ENCODE measurements at places on chromosomes 16 and 17.

DNA sequence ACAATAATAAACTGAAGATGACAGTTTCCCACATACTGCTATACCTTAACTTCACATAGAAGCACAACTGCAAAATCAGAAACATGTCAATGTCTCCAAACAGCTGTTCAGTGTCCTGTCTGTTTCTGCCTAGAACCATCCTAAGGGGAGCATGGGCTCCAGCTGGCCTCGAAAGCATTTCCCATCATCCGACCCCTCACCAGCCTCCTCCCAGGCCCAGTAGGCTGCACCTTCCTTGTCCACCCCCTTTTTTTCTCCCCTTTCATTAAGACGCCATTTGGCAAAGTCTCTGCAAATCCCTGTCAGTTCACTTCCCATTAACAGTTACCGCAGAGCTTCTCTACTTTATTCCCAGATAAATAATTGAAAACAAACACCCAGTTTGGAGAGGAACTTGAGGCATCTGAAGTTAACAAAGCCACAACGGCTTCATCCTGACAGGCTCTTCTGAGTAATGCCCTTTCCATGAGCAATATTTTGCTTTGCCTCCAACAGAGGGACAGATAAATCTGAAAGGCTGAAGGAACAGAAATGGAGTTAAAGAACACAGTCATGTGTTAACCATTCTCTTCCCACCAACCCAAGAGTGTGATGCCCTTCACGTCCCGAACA lies 65.3 kb downstream of the SLC39A11 start:
- DNase-seq = no peak

DNA sequence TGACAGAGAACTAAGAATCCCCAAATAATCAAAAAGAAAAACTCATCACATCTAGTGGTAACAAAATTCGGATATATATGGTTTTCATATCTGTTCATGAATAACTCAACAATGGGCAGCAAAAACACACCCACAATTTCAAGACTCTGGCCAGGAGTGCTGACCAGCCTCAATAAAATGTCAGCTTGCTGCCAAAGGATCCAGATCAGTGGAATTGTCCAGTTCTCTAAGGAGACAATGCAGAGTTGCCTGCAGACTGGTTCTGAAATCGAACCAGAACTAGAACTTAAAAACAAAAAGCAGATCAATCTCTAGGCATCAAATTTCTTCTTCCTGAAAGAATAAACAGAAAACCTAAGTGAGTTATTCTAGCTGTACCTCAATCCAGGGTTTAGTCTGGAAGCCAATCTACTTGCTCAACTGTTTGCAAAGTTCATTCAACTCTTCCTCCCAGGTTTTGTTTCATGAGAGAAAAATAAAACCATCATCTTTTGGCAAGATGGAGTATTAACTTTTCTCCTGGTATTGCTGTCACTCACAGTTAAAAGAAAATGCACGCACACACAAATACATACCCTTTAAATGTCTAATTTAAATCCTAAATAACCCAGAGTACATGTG lies 61.0 kb downstream of the CFDP1 start:
- no peak for DNase-seq

DNA sequence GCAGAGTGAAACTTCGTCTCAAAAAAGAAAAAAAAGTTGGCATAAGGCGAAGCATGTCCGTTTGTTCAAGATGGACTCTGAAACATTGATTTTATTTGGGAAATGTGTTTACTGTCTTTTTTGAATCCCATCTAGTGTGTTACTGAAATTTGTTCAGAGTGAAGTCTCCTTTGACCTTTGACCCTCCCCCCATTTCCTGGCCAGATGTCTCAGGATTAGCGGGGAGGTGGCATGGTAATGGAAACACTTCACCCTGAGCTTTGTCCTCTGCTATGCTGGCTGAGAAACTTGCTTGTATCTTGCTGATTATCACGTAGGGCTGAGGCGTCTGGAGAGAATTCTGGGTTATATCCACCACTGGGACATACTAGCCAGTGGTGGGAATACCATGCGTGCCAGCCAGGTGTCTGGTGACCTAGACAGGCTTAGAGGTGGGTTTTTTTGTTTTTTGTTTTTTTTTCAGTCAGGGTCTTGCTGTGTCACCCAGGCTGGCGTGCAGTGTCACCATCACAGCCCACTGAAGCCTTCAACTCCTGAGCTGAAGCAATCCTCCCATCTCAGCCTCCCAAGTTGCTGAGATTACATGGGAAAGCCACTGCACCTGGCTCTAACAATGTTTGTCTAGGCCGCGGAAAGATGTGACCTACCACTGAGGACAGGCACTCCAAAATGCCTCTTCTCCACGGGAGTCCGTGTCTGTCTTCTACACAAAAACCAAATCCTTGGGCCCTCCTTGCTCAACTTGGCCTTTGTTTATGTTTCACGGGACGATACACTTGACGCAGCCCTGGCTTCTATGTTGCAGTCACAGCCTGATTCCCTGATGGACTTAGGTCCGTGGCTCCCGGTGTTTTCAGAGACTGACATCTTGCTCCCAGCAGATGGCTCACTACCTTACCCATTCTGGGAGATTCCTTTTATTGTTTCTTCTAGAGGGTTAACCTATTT lies 6.6 kb upstream of the GALK1 start:
- DNase-seq = no peak

GRCh38 chr16:19644877-19645276 lies 73.2 kb downstream of the KNOP1 start:
- DNase-seq = no peak

- no peak for DNase-seq
These were observed 13.5 kb upstream of the ABAT start for GRCh38 chr16:8660841-8661301.

DNA sequence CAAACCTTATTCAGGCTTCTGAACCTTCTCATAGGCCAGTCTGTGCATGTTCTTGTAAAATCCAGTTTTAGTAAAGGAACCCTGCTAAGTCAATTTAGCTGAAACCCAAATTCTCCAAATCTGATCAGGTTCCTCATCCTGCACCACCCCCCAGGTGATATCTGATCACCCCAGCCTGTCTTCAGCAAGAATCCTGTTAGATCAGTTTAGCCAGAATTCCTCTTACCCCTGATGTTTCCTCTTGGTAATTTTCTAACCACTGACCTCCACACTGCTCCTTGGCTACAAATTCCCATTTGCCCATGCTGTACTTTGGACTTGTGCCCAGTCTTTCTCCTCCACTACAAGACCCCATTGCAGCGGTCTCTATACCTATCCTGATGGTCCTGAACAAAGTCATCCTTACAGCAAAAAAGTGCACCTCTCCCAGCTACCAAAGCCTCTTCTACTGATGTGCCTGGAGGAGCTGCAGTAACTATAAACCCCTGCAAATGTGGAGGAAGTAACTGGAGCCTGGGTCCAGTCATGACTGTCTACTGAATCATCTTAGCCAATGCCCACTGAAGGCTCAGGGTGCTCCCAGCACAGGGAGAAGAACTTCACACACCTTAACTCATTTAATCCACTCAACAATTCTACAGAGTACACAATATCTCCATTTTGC lies 23.8 kb downstream of the TEX14 start:
- no peak for DNase-seq

DNA sequence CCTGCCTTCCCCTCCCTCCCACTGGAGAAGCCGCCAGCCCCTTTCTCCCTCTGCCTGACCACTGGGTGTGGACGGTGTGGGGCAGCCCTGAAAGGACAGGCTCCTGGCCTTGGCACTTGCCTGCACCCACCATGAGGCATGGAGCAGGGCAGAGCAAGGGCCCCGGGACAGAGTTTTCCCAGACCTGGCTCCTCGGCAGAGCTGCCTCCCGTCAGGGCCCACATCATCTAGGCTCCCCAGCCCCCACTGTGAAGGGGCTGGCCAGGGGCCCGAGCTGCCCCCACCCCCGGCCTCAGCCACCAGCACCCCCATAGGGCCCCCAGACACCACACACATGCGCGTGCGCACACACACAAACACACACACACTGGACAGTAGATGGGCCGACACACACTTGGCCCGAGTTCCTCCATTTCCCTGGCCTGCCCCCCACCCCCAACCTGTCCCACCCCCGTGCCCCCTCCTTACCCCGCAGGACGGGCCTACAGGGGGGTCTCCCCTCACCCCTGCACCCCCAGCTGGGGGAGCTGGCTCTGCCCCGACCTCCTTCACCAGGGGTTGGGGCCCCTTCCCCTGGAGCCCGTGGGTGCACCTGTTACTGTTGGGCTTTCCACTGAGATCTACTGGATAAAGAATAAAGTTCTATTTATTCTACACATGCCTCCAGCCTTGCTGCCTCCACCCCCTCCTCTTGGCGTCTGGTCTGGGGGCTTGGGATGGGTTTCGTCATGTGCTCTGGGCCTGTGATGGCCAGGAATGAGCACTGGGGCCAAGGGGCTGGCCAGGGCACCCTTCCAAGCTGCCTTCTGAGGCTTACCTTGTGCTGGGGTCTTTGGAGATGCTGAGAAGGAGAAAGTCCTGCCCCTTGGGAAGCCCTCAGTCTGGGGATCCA lies 7.3 kb downstream of the GJD3 start:
- DNase-seq = no peak

- DNase-seq = no peak
These were observed 38.4 kb downstream of the SOX9 start for GRCh38 chr17:72158895-72159885.

DNA sequence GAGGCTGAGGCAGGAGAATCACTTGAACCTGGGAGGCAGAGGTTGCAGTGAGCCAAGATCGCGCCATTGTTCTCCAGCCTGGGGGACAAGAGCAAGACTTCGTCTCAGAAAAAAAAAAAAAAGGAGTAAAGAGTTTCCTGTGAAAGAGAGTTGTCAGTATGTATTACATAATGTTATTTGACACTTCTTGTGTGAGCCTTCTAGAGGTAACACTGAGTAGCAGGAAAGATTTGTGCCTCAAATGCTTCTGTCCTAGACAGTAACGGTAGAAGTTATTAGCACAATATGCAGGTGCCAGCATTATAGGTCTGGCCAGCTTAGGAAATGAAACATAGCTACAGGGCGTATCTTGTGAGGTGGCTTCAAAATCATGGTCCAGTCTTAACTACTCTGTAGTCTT lies 6.2 kb downstream of the RPS6KB1 start:
- DNase-seq = no peak

DNA sequence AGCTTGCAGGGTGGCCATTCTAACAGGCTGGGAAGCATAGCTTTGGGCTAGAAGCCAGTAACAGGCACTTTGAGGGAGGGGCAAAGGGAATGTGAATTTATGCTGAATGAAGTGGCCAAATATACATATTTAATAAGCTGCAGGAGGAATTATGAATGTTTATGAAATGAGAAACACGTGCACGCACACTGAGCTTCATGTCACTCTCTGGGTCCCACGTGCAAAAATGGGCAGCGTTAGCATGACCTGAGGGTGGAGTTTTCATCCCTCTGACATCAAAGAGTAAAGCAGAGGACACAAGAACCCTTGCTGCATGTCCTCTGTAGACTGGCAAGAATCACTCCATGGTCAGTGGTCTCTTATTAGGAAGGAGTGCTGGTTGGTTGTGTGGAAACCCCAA lies 337.0 kb downstream of the UTP18 start:
- DNase-seq = no peak

GRCh38 chr17:8913879-8914278 lies 46.4 kb upstream of the PIK3R6 start:
- no peak for DNase-seq

- no peak for DNase-seq
These were observed 20.5 kb downstream of the ST3GAL2 start for GRCh38 chr16:70418274-70418992.

DNA sequence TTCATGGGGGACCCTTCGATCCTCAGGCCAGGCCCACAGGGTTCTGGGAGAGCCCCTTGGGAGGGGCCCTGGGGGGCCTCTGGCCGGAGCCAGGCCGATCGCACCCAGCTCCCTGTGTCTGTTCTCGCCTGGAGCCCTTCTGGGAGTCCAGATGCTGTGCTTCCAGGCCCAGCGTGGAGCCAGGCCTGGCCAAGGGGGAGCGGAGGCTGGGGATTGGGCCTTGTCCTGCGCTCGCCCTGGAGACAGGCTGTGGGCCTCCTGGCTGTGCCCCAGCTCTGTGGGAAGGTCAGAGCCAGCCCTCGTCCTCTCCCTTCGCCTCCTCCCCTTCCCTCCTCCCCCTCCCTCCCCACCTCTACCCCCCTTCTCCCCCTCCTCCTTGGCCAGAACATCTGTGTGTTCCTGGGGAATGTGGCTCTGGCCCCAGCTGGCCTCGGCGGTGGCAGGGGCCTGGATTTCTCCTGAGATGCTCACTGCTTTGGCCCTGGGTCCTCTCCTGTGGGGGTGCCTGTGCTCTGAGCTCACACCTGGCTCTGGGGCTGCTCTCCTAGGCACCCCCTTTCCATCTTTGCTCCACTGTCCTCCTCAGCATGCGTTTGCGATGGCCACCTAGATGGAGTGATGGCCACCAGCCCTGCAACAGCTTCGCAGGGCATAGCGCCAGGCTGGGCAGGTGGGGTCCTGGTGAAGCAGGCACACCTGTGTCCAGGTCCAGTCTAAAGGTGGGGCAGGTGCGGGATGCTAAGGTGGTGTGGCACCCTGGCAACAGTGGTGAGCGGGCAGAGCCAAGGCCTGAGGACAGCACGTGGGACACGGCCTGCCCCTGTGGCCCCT lies 90.6 kb upstream of the CIBAR2 start:
- no peak for DNase-seq

DNA sequence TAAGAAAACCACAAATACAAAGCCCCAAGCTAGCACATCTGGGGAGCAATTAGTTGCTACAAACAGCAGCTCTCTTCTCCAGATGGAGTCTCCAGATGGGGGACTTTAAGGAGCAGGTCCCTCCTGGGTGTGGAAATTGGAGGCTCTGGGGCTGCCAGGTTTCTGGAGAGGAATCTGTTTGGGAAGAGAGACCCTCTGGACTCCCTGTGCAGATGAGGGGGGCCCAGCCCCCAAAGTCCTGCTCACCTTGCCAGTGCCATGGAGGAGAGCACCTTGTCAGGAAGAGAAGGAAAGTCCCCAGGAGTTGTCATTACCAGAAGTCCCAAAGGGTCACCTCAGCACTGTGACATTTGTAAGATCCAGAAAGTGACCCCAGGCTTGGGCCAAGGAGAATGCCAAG lies 14.8 kb downstream of the TEKT5 start:
- no peak for DNase-seq

DNA sequence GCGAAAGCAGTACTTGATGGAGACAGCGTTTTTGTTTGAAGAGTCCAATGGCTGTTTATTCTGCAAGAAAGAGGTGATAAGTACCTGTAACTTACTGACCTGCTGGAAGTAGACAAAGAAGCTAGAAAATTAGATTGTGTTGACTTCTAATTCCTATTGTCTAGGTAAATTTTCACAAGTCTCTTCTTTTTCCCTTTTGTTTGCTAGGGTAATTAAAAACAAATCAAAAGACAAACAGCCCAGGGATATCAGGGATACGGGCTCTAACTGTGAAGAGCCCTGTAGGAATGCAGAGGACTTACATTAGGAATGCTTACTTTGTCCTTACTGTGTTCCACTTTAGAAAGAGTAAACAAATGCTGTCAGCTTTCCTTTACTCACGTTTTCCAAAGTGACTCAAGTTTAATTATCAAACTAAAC lies 7.0 kb downstream of the PSME3IP1 start:
- DNase-seq = no peak
